ENCODE measurements at places on chromosomes 5 and 9.

GRCh38 chr5:168590666-168591065 is 11.5 kb upstream of the PANK3 start:
- no peak for DNase-seq

GRCh38 chr5:118111956-118112355 is 876.4 kb downstream of the DTWD2 start:
- DNase-seq: no peak

DNA sequence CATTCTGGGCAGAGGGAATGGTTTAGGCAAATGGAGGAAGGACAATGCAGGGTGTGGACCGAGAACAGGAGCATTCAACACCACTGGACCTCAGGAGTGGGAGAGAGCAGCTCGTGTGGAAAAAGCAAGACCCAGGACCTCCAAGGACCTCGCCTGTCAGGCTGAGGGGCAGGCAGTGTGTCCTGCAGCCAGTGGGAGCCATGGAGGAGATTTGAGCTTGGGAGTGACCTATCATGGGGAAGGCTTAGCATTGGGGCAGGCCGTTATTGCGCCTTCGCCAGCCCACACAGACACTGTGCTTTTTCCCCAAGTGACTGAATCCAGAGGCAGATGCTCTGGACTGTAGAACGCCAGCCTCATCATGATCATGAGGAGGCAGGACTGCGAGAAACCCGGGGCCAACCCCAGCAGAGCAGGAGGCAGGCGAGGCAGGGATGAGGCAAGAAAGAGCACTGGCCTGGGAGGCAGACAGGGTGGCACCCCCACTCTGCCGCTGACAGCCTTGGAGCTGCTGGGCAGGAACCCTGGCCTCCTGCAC is 3.3 kb downstream of the CDHR2 start:
- no peak for DNase-seq

DNA sequence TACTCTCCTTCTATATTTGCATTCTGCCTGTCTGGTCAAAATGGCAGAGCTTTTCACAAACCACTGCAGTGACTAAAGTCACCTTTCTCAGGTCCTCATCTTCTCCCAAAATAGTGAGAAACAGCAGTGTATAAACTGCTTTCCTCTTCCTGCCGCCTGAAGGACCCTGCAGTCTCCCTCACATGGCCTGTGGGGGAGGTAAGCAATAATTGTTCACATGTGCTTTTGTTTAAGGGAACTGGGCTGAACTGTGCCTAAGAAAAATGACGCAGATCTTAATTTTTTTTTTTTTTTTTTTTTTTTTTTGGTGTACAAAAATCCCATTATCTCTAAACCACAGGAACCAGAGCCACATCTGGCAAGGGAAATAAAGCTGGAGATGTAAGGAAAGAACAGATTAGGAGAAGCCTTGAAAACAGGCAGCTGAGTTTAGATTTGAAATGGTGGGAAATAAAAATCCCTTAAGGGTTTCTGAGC is 131.7 kb upstream of the VLDLR start:
- DNase-seq: no peak

DNA sequence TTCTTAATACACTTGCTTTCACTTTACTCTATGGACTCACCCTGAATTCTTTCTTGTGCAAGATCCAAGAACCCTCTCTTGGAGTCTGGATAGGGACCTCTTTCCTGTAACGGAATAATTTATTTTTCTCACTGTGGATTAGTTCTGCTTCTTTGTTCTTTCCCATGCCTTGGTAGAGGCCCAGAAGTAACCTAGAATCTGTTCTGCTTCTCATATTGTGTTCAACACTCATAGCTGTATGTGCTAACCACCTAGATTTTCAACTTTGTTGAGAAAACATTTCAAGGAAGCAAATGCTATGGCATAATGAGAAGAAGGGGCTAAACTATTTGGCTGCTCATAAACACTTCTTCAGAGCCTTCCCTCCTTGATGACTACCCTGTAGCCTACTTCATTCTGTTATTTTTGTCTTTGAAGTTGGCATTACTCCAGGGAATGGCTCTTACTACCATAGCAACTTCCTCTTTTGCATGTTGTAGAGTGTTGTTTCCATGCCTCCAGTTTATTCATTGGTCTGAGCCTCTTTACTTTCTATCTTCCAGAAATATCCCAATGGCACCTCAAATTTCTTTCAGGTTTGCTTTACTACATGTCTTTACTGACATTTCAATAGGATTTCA is 74.3 kb downstream of the KIAA0825 start:
- no peak for DNase-seq

- no peak for DNase-seq
Observed at GRCh38 chr5:153516504-153517240, 26.2 kb downstream of the GRIA1 start.

GRCh38 chr5:165504674-165505073 is 1999.3 kb downstream of the MAT2B start:
- no peak for DNase-seq

DNA sequence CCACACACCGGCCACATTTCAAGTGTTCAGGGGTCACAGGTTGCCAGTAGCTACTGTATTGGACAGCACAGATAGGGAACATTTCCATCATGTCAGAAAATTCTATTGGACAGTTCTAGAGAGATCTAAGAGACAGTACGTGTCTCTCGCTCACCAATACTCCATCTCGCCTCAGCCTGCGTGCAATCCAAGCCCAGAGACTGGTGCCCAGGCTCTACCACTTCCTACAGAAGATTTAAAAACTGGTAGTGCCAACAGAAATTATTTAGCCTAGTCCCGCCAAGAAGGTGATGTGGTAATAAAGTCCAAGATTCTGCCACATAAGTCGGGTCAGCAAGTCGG is 390 bp upstream of the SNX2 start:
- no peak for DNase-seq

DNA sequence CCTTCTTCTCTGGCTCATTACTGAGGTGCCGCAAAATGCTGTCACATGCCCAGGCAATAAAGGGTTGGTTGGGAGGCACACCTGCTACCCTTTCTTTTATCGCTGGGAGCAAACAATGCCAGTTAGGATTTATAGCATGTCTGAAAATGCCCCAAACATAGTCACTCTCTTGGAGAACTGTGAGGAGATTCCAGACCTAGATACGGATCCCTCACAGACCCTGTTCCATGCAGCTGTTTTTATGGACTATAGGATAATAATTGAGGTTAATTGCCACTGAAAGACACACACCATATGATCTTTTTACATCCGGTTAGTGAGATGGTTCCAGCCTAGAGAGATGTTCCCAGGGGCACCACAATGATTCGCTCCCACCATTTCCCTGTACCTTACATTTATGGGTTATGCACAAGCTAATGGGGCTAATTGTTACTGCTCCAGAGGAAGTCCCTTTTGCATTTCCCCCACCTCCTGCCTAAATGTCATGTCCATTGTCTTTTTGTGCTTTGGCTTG is 318.1 kb downstream of the PIK3R1 start:
- peak; percentile 31 for DNase-seq

GRCh38 chr5:171474230-171474813 is 54.9 kb downstream of the FGF18 start:
- DNase-seq: no peak

DNA sequence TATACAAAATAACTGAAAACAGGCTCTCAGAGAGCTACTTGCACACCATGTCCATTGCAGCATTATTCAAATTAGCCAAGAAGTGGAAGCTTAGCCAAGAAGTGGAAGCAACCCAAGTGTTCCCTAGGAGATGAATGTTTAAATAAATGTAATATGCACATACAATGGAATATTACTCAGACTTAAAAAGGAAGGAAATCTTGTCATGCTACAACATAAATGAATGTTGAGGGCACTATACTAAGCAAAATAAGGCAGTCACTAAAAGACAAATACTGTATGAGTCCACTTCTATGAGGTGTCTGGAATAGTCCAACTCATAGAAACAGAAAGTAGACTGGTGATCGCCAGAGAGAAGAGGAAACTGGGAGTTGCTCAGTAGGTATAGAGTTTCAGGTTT is 438.1 kb downstream of the MAT2B start:
- no peak for DNase-seq

- DNase-seq: no peak
Observed at GRCh38 chr5:67234671-67235176, 38.1 kb upstream of the CD180 start.

DNA sequence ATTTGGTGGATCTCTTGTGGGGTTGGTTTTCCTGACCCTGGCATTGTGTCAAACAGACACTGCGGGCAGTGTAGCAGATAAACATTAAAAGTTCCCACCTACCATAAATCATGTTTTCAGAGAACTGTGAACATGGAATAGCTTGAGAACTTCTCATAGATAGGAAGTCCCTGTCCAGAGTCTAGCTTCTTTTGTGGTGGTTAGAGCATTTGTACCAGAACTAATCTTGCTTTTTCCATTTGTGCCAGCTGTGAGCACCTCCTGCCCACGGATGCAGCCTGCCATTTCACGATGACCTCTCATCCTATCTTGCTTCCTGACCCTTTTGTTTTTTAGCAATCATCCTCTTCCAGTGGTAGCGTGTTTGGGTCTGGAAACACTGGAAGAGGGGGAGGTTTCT is 61.4 kb downstream of the FAM78A start:
- no peak for DNase-seq

- no peak for DNase-seq
Observed at GRCh38 chr9:130555061-130555460, 24.3 kb upstream of the FUBP3 start.

DNA sequence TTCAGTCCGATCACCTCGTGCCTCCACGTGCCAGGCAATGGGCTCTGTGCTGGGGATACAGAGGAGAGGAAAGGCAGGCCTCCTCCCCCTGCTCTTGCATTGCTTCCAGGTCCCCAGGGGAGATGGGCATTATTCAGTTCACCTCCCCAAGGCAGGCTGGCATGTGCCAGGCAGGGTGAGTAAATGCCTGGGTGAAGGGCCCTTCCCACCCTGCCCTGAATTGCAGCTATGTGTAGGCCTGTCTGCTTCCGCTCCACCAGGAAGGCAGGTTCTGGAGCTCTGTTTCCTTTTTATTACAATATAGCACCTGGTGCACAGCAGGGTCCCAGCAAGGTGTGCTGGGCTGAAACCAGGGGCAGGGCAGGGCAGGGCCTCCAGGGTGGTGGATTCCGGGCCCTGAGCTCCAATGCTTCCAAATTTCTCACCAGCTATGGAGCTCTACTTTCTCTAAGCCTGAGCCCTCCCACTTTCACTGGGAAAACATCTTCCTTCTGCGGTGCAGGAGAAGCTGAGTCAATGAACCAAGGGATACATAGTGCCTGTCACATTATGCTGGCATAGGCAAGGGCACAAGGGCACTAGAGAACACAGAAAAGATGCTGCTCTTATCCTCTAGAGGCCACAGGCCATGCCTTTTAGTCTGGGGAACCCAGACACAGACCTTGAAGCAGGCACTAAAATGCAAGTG is 42.0 kb downstream of the SHB start:
- no peak for DNase-seq

- no peak for DNase-seq
Observed at GRCh38 chr5:84397385-84397784, 12.7 kb upstream of the EDIL3 start.

DNA sequence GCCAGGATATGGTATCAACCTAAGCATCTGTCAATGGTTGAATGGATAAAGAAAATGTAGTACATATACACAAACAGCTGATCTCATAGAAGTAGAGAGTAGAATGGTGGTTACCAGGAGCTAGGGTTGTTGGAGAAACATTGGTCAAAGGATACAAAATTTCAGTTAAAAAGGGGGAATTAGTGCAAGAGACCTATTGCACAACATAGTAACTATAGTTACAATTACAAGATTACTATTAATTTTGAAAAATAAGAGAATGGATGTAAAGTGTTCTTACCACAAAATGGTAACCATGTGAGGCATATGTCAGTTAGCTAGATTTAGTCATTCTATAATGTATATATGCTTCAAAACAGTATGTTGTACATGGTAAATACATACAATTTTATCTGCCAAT is 28.8 kb upstream of the ELOVL7 start:
- DNase-seq: no peak

DNA sequence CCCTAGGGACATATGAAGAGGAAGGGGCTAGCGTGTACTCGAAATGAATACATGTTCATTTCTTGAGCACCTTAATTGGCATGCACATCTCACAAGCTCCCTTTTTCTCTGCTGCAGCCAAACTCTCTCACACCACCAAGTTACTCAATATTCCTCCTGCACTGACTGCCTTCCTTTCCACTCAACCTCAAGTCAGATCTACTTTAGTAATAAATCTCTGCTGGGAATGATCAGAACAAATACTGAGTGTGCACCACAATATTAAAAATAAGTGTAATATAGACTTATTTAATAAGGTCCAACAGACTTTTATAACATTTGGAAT is 995.8 kb upstream of the WWC1 start:
- no peak for DNase-seq

DNA sequence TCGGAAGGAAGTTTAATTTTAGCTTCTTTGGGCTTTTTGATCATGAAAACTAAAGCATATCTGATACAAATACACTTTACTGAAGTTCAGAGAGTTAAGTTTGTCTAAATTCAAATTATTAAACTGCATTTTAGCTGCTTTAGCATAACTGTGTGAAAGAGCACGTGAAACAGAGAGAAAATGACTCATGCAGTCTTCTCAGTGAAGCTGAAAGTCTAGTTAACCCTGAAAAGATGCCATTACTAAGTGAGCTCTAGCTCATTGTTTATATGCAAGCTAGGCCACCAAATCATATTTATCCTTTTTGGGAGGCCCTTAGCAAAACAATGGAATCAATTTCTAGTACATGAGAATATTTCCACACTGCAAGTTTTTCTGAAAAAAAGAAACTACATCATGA is 27.6 kb downstream of the TPD52L3 start:
- DNase-seq: no peak

DNA sequence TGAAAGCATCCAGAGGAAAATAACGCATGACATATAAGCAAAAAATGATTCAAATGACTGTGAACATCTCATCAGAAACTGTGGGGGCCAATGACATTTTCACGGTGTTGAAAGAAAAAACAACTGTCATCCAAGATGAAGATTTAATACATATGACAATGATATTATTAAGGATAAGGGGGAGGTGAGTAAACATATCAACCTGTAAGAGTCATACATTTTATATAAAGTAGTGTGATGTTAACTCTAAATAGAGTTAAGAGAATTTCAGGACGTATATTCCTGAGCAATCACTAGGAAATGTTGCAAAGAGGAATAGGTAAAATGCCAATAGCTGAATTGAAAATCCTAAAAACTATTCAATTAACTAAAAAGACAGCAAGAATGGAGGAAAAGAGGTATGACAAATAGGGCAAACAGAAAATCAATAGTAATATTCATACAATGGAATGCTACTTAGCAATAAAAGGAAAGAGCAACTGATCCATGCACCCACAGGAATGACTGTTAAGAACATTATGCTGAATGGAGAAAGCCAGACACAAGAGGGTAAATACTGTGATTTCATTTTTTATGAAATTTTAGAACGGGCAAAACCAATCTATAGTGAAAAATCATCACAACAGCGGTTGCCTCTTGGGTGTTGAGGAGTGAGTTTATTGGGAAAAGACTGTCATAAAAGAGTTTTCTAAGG is 92.4 kb upstream of the JAK2 start:
- no peak for DNase-seq
